Astrocyte (in vitro differentiated cells and primary cell): ENCODE measurements at places on chromosomes 16 and 17. TPM values are rescaled to one million over a fixed set of nuclear protein-coding genes. Genes with fewer than 3 reads are reported as not detected.
A peak's percentile ranks its signal among the peaks of the same experiment; 100 is the strongest.

GRCh38 chr17:35185849-35186248 is 8.3 kb downstream of the SLC35G3 start:
- DNase-seq = no peak
- H3K4me1 ChIP-seq = no peaks in the 10 kb centered on the region
- no peaks in the 10 kb centered on the region for H3K36me3 ChIP-seq
- peaks cover under 1% of the 10 kb centered on the region for H3K27me3 ChIP-seq
- H3K4me3 ChIP-seq = no peak overlapping the region

GRCh38 chr17:57114085-57114673 is 29.1 kb downstream of the AKAP1 start:
- peaks cover 2% of the 10 kb centered on the region for H3K36me3 ChIP-seq
- H3K4me3 ChIP-seq = no peak overlapping the region
- no peaks in the 10 kb centered on the region for H3K27me3 ChIP-seq
- H3K27ac ChIP-seq = no peak overlapping the region
- no peak for DNase-seq
- no peaks in the 10 kb centered on the region for H3K4me1 ChIP-seq

DNA sequence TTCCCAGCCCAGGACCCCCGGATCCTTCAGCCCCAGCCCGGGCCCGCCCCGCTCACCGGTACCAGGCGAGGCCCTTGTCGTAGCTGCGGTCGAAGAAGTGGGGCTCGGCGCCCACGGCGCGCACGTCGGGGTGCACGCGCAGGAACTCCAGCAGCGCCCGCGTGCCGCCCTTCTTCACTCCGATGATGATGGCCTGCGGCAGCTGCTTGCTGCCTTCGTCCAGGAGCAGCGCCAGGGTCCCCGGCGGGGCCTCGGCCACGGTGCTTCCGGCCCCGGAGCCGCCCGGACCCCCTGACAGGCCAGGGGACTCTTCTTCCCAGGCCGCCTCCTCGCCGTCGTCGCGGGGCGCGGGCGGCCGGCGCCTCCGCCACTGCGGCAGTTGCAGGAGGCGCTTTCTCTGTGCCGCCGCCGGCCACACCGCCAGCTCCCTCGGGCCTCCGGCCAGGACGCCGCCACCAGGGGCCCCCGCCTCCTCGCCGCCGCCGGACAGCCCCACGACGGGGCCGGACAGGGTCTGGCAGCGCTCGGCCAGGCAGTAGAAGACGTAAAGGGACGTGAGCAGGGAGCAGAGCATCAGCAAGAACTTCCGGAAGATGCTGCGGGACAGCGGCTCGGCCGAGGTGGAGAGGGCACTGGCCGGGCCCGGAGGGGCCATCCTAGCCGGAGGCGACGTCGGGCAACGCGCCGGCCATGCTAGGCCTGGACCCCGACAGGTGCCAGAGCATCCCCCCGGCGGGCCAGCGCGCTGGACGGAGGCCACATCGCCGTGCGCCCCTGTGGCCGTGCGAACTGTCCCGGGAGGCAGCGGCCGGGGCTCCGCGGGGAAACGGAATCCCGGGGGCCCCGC is 1.0 kb downstream of the HS3ST3A1 start:
- peak overlapping the region; percentile 85 for H3K27ac ChIP-seq
- H3K27me3 ChIP-seq = no peaks in the 10 kb centered on the region
- H3K4me1 ChIP-seq = peaks cover 13% of the 10 kb centered on the region

Gene TP53TG3C
- not detected in 2 replicates for total RNA-seq

Gene C1QTNF8
- total RNA-seq = not detected in 2 replicates
